ENCODE measurements at places on chromosomes 11 and 22.

GRCh38 chr11:10651656-10652361 lies 41.7 kb downstream of the IRAG1 start:
- DNase-seq, result no peak

GRCh38 chr22:24901448-24901847 lies 45.0 kb downstream of the LHFPL7 start:
- DNase-seq, result no peak

DNA sequence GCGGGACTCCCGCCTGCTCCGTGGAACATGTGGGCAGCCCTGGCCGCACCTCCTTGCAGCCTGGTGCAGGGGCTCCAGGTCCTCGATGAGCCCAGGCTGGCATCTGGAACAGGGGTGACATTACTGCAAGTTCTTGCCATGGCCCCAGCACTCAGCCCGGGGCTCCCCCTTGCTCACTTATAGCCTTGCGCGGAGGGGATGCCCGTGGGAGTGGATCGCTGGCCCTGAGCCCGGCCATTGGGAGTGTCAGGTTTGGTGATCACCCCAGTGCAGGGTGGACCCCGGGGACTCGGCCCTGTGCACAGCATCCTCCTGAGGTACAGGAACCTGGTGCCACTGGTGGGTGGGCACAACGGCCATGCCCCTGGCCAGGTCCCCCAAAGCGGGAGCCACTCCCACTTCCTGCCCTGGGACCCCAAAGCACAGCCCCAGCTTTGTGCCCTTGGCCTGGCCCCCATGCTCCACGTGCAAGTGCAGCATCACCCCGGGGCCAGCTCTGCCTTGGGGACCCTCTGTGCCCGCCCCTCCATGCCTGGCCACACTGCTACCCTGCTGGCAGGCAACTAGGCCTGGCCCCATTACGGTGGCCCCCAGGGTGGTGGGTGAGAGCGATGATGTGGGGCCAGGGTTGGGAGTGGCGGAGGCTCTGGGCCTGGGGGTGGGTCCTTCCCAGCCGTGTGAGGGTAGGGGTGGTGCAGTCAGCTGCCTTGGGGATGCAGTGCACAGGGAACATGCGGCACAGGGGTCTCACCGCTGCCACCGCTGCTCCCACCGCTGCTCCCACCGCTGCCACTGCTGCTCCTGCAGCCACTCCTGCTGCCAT lies 439.8 kb downstream of the TBC1D22A start:
- DNase-seq, result no peak

- no peak for DNase-seq
These were observed 115.0 kb downstream of the SLC1A2 start for GRCh38 chr11:35304386-35304775.

GRCh38 chr22:46069521-46070214 lies 80.7 kb upstream of the PPARA start:
- DNase-seq, result peak; percentile 83

DNA sequence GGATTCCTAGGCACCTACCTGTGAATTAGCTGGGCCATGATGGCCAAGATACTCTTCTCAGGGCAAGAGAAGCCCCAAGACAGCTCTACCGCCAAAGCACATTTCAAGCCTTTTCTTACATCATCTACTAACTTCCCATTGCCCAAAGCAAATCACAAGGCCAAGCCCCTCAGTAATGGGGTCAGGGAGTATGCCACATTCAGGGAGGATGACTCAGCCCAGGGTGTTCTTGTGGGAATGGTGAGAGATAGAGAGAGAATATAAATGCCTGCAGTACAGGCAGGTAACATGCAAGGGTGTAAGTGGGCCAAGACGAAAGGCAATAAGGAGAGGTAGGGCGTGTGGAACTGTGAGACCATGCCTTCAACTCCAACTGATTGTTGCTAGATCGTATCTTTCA lies 162.5 kb upstream of the ISX start:
- DNase-seq, result no peak

All from muscle of back (tissue), 13 donors.